ENCODE measurements at places on chromosomes 11 and 22. TPM values are rescaled to one million over a fixed set of nuclear protein-coding genes. Genes with fewer than 3 reads are reported as not detected.

Gene HEPACAM
- total RNA-seq, result not detected

GRCh38 chr22:37497062-37497599 lies 10.9 kb upstream of the MFNG start:
- DNase-seq, result no peak

Gene KRTAP5-1
- total RNA-seq, result not detected

Gene SMTNL1
- not detected for total RNA-seq

GRCh38 chr11:128456566-128457268 lies 130.6 kb downstream of the ETS1 start:
- DNase-seq, result no peak

DNA sequence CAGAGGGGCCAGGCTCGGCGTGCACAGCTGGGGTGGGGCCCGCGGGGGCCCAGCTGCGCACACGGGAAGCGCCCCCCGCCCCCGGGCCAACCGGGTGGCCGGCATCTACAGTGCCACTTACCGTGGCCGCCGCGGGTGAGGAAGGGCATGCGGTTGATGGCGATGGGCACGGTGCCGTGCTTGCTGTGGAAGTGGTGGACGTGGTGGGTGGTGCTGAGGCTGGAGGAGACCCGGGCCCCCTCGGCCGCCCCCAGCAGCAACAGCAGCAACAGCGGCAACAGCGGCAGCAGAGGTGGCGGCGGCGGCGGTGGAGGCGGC lies 51.4 kb downstream of the SLC22A12 start:
- DNase-seq, result no peak

DNA sequence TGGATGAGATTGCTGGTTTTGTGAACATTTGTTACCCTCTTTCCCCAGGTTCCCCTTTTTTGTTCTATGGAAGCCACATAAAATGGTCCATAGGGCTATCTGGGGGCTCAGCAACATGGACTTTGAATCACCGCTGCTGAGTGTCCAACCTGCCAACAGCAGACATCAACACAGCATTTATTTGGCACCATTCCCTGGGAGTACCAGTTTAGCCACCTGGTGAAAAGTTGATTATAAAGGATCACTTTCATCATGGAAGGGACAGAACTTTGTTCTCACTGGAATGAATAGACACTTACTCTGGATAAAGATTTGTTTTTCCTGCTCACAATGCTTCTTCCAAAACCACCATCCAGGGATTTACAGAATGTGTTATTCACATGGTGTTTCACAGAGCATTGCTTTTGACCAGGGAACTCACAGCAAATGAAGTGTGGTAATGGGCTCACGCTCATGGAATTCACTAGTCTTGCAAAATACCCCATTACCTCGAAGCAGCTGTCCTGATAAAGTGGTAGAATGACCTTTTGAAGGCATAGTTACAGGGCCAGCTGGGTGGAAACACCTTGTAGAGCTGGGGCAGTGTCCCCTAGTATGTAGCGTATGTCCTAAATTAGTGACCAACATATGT lies 43.9 kb downstream of the ADM start:
- no peak for DNase-seq

Gene KDM4D
- 0.90 TPM for total RNA-seq

DNA sequence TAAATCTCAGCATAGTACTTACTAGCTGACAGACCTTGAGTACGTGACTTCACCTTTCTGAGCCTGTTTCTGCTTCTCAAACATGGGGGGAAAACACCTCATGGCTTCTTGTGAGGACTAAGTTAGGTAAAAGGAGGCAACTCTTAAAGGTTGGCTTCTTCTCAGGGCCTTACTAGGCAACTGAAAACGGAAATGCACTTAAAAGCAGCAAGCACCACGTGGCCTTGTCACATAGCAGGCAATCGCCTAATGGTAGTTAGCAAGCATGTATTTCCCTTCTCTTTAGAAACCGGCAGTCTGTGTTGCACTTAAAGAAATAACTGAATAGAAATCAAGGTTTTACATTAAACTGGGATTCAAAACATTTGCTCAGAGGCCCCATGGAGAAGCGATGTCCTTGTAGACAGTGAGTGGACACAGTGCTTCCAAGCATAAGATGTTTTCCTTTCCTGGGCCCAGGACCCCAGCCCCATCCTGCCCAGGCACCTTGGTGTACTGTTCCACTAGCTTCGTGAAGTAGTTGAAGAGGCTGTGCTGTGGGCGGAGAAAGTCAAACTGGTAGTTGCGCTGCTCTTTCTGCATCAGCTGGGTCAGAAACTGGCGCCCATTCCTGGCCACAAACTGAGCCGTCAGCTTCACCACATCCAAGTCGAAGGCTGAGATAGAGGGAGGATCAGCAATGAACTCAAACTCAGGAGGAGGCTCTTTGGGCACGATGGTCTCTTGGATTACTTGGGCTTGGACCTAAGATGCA lies 12.1 kb downstream of the SF3A1 start:
- DNase-seq, result no peak

- no peak for DNase-seq
Observed at GRCh38 chr11:108524422-108524821, 26.2 kb upstream of the POGLUT3 start.

GRCh38 chr22:35098921-35099320 lies 33.0 kb downstream of the ISX start:
- DNase-seq, result no peak

Gene CCDC82
- total RNA-seq, result 23.8 TPM

DNA sequence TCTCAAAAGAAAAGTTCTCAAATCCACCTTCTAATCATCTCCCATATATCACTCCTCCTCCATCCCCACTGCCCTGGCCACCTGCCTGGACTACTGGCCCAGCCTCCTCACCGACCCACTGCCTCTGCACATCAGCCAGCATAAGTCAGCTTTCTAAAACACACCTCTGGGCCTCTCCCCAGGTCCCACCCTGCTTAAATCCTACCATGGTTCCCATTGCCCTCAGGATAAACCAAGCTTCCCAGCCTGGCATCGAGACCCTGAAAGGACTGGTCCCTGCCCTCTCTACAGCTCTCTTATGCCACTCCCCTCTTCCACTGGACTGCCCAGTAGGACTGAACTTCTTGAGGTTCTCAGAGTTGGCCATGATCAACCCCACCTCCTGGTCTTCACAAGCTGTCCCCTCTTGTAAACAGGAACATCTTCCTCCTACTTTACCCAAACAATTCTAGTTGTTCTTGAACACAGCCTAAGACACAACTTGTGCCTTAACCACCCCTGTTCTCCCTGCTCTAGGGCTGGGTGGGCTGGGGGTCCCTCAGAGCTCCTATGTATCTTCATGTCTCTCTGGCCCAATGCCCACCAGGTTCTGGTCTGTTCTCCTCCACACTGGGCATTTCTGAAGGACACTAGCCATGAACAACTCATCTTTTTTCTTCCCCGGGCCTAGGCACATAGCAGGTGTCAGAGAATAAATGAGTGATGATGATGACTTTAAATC lies 12.6 kb upstream of the P2RY6 start:
- DNase-seq, result no peak

Gene APOA4
- not detected for total RNA-seq

GRCh38 chr22:46070215-46070802 lies 80.0 kb upstream of the PPARA start:
- no peak for DNase-seq

Gene OR5L1
- not detected for total RNA-seq

DNA sequence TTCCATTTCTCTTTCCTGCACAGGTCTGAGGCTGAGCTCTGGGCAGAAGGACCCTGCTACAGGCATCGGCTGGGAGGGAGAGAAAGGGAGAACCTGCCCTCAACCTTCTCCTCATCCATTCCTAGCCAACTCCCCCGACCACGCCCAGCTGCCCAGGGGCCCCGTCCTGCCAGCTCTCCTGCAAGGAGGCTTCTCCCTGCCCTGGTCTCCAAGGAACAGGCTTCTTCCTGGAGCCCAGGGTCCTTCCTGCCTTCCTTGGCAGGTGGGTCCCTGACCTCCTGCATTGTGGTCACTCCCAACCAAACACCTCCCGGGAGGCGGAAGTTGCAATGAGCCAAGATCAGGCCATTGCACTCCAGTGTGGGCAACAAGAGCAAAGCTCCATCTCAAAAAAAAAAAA lies 12.5 kb upstream of the HMOX1 start:
- DNase-seq, result no peak

GRCh38 chr22:44730022-44730393 lies 22.4 kb upstream of the ARHGAP8 start:
- DNase-seq, result no peak

GRCh38 chr11:28632338-28632737 lies 524.1 kb downstream of the METTL15 start:
- DNase-seq, result no peak

DNA sequence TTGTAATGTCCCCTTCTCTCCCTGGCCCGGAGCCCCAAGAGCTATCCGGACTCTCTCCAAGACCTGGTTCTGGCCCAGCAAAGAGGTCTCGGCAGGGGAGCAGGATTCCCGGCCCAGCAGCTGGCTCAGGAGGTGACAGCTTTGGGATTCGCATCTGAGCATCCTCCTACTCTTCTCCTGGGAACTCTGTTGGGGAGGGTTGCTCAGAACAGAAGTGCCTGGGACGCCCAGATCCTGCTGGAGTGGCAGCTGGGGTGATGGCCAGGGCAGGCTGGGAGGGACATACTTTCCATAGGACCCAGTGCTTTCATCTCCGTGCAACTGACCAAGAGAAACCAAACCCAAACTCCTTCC lies 83.6 kb upstream of the PRODH start:
- DNase-seq, result no peak

- DNase-seq, result no peak
Observed at GRCh38 chr11:63622323-63622722, 8.1 kb upstream of the PLAAT3 start.

Gene SEC14L2
- total RNA-seq, result 10.4 TPM

DNA sequence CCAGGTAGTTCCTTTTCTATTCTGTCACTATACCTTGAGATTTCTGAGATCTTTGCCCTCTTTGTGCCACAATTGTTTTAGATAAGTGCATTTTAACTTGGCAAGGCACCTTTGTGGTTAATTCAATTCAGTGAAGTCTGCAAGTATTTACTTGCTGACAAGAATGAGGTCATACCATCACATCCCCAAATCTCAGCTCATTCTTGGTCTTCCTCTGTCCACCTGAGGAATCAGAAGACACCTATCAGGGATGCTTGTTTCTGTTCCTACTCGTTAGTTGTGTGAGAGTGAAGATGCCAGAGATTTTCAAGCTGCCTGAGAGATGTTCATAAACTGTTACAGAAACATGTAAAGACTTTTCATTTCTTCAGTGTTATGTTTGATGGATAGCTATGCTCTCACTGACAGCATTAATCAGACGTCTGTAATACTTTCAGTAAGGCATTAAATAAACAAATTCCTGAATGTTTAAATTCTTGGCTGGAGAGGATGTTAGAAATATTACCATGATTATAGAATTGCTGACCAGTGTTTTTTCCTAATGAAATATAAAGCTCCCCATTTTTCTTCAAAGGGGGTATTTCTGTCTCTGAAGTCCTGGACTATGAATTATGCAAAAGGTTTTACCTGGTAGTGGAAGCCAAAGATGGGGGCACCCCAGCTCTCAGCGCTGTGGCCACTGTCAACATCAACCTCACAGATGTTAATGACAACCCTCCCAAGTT lies 135.0 kb upstream of the MTNR1B start:
- DNase-seq, result no peak

Gene OR52I2
- not detected for total RNA-seq
